Activated T-helper 17 cell treated with anti-CD3 and anti-CD28 coated beads, Interleukin-2, amount 50 U/mL, for 72 hours (primary cell): ENCODE measurements at places on chromosomes 5 and 9. TPM values are rescaled to one million over a fixed set of nuclear protein-coding genes. Genes with fewer than 3 reads are reported as not detected.

DNA sequence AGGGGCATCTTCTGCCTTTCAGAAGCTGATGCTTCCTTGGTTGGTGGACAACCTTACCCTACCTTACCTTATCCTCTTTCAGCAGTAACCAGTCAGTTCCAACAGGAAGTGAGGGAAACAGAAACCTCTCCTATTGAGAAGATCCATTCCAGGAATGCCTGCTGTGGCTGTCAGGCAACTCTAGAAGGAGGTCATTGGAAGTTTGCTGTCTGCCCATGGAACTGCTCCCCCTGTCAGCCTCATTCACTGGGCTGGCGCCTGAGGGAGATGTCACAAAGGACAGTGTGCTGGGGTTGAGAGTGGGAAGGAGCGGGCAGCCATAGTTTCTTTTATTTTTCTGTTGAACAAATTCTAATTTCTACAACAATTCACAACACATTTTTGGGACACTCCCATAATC is 54.7 kb downstream of the IRX1 start:
- H3K27me3 ChIP-seq = no peaks in the 10 kb centered on the region
- no peak for ATAC-seq
- no peak overlapping the region for H3K27ac ChIP-seq
- no peaks in the 10 kb centered on the region for H3K36me3 ChIP-seq

- no peaks in the 10 kb centered on the region for H3K4me1 ChIP-seq
- no peaks in the 10 kb centered on the region for H3K27me3 ChIP-seq
- H3K27ac ChIP-seq = no peak overlapping the region
Measured at GRCh38 chr5:120155873-120156272, 308.2 kb upstream of the PRR16 start.

Gene NTNG2
- total RNA-seq = 0.82 TPM

GRCh38 chr9:78468231-78468630 is 171.3 kb downstream of the PSAT1 start:
- H3K27ac ChIP-seq = no peak overlapping the region
- no peaks in the 10 kb centered on the region for H3K4me1 ChIP-seq
- H3K36me3 ChIP-seq = no peaks in the 10 kb centered on the region
- peaks cover 13% of the 10 kb centered on the region for H3K27me3 ChIP-seq
- no peak for ATAC-seq

- ATAC-seq = no peak
- H3K4me3 ChIP-seq = no peak overlapping the region
- H3K36me3 ChIP-seq = no peaks in the 10 kb centered on the region
Measured at GRCh38 chr5:149279661-149280060, 8.0 kb downstream of the AFAP1L1 start.

DNA sequence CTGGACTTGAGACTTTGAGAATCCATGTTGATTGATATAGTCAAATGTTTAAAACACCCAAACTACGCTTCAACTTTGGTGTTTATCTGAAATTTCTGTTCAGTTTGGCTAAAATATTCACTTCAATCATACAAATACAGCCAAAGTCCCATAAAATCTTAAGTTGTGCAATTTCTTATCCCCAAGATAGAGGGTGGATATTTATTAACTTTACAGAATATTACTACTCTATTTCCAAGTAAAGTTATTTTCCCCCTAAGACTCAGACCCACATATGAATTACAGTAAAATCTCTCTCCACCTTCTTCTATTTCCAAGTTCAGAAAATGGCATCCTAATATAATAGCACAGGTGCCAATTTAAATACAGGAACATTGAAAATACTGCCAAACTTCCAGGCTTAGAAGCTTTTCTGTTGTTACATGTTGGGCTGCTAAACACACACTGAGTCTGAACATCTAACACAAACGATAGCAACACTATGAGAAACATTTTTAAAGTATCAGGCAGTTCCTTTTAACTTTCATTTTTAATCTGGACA is 290.3 kb downstream of the EBF1 start:
- no peak overlapping the region for H3K4me3 ChIP-seq
- peaks cover 4% of the 10 kb centered on the region for H3K4me1 ChIP-seq
- H3K27ac ChIP-seq = no peak overlapping the region
- no peaks in the 10 kb centered on the region for H3K36me3 ChIP-seq
- H3K27me3 ChIP-seq = peaks cover 13% of the 10 kb centered on the region
- ATAC-seq = no peak

- peaks cover 18% of the 10 kb centered on the region for H3K27me3 ChIP-seq
- no peak for ATAC-seq
- no peak overlapping the region for H3K27ac ChIP-seq
- H3K4me1 ChIP-seq = no peaks in the 10 kb centered on the region
- H3K4me3 ChIP-seq = no peak overlapping the region
- no peaks in the 10 kb centered on the region for H3K36me3 ChIP-seq
Measured at GRCh38 chr5:158080112-158080511, 221.2 kb upstream of the CLINT1 start.

GRCh38 chr5:88687373-88687911 is 195.5 kb downstream of the MEF2C start:
- no peak overlapping the region for H3K4me3 ChIP-seq
- H3K4me1 ChIP-seq = peaks cover 13% of the 10 kb centered on the region
- peaks cover 7% of the 10 kb centered on the region for H3K36me3 ChIP-seq
- no peak overlapping the region for H3K27ac ChIP-seq
- ATAC-seq = no peak
- H3K27me3 ChIP-seq = peaks cover 81% of the 10 kb centered on the region

Gene PCDHA6
- total RNA-seq = not detected

DNA sequence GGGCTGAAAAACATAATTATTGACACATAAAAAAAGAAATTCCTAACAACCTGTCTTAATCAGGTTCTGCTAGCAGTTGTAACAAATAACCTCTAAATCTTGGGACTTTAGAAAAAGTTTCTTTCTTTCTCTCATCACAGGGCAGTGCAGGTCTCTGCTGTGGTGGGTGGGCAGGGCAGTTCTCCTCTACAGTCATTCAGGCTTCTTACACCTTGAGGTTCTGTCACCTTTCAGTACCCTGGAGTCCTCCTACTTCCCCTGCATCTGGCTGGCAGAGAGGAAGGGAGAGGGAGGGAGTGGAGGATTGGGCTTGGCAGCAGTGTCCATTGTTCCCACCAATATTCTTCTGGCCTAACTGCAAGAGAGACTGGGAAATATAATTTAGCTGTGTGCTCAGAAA is 112.2 kb upstream of the ANKRD55 start:
- H3K27me3 ChIP-seq = no peaks in the 10 kb centered on the region
- H3K36me3 ChIP-seq = no peaks in the 10 kb centered on the region
- H3K4me1 ChIP-seq = no peaks in the 10 kb centered on the region
- no peak overlapping the region for H3K4me3 ChIP-seq
- H3K27ac ChIP-seq = no peak overlapping the region

Gene PTGR1
- 5.5 TPM for total RNA-seq

Gene PDLIM7
- total RNA-seq = 38.8 TPM

DNA sequence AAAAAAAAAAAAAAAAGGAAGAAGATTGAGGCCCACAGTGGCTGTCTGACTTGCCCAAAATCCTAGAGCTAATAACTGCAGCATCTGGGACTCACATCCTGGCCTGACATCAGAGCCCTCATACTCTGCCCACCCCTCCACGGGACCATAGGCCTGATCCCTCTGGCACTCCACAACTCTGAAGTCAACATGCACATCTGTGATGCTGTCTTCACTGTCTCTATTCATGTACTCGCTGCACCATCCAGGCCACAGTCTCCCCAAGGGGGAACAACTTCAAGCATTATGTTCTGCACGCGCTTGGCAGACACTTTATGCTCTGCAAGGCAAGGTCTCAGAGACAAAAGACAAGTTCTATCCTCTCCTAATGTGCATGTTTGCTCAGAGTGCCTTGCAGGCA is 158.2 kb downstream of the SPOCK1 start:
- H3K36me3 ChIP-seq = no peaks in the 10 kb centered on the region
- peaks cover 5% of the 10 kb centered on the region for H3K27me3 ChIP-seq
- H3K4me1 ChIP-seq = no peaks in the 10 kb centered on the region
- ATAC-seq = no peak
- no peak overlapping the region for H3K27ac ChIP-seq

DNA sequence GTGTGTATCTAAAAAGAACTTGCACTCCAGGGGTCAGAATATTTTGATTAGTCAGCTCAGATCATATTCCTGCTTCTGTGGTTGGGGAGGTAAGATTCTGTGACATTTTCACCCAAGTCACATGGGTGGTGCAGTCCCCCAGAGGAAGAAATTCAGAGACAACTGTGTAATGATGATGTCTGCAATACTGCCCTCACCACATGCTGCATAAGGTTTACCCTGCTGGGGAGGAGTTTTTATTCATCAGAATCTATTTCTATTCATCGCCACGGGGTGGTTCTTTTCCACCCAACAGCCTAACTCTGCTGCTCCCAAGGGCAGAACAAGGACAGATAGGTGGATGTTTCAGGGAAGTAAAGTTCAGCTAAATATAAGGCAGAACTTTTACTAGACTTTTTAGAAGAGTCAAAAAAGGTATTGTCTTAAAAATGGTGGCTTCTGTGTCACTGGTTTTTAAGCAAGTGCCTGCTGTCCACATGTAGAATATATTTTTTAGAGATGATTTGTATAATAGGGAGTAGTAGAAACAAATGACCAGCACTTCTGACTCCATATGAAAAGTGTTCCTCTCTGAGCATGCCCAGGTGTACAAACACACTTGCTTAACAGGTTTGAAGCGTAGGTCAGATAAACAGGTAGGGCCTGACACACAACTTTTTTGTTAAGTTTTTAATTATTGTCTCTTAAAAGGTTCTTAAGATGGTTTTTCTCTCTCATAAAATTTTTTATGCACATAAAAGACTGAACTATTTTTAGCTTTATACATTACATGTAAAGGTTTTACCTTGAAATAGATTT is 352.7 kb downstream of the LRRC70 start:
- H3K4me1 ChIP-seq = no peaks in the 10 kb centered on the region
- H3K4me3 ChIP-seq = no peak overlapping the region

GRCh38 chr5:32523625-32524024 is 61.7 kb upstream of the SUB1 start:
- H3K27ac ChIP-seq = no peak overlapping the region
- H3K36me3 ChIP-seq = no peaks in the 10 kb centered on the region
- no peaks in the 10 kb centered on the region for H3K27me3 ChIP-seq
- peaks cover 9% of the 10 kb centered on the region for H3K4me1 ChIP-seq

DNA sequence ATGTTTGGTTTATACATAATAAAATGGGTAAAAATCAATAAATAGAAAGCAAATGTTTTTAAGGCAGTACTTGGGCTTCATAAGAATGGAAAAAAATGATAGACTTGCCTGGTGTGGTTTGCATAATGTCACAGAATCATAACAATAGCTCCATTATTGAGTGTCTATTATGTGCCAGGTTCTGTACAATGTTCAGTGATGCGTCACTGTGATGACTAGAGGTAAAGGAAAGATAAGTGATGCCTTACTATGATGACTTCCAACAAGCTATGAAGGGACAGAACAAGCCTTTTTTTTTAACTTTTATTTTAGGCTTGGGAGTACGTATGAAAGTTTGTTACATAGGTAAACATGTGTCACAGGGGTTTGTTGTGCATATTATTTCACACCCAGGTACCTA is 128.8 kb downstream of the TMC1 start:
- H3K27me3 ChIP-seq = peaks cover 11% of the 10 kb centered on the region
- no peak overlapping the region for H3K4me3 ChIP-seq
- no peak overlapping the region for H3K27ac ChIP-seq
- ATAC-seq = no peak

GRCh38 chr5:62581836-62582597 is 3.4 kb downstream of the LRRC70 start:
- H3K27ac ChIP-seq = no peak overlapping the region
- H3K4me1 ChIP-seq = peaks cover 30% of the 10 kb centered on the region
- H3K4me3 ChIP-seq = no peak overlapping the region

GRCh38 chr5:41918105-41918504 is 7.0 kb upstream of the FBXO4 start:
- H3K4me3 ChIP-seq = no peak overlapping the region
- no peak for ATAC-seq
- H3K27ac ChIP-seq = peak overlapping the region; percentile 53
- H3K36me3 ChIP-seq = peaks cover 82% of the 10 kb centered on the region

Gene EQTN
- total RNA-seq = not detected

DNA sequence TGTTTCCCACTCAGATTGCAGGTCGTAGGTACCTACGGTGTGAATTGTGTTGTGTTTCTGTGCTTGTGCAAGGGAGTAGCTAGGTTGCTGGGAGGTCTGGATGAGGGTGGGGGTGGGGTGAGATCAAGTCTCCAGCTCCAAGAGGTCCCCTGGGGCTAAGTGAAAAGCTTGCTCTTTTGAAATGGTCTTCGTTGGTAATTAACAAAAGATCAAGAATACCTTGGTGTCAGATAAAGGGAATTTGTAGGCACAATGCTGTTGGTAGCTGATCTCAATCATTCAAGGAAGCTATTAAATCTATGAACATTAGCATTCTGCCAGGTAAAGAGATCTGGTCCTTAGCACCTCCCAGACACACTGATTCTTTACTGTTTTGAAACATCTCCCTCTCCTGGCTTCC is 928 bp upstream of the PCDHGC4 start:
- no peak overlapping the region for H3K27ac ChIP-seq
- H3K36me3 ChIP-seq = no peaks in the 10 kb centered on the region
- no peaks in the 10 kb centered on the region for H3K4me1 ChIP-seq
- peaks cover 68% of the 10 kb centered on the region for H3K27me3 ChIP-seq
- ATAC-seq = no peak
